NCI-H1417 (cell line): ENCODE measurements at places on chromosomes 2 and 18.
A peak's percentile ranks its signal among the peaks of the same experiment; 100 is the strongest.

DNA sequence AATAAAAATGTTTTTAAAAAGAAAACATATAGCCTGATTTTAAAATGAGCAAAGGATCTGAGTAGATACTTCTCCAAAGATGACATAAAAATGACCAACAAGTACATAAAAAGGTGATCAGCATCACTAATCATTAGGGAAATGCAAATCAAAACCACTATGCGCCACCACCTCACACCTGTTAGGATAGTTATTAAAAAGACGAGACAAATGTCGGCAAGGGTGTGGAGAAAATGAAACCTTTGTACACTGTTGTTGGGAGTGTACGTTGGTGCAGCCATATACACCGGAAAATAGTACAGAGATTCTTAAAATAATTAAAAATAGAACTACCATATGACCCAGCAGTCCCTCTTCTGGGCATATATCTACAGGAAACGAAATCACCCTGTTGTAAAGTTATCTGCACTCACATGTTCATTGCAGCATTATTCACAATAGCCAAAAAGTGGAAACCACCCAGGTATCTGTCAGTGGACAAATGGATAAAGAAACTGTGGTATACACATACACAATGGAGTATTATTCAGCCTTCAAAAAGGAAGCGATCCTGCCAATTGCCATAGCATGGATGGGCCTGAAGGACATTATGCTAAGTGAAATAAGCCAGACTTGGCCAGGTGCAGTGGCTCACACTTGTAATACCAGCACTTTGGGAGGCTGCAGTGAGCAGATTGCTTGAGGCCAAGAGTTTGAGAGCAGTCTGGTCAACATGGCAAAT lies 91.6 kb downstream of the PRKRA start:
- DNase-seq = no peak

- peak; percentile 9 for DNase-seq
Observed at GRCh38 chr2:146927080-146927711, 917.6 kb upstream of the ACVR2A start.

DNA sequence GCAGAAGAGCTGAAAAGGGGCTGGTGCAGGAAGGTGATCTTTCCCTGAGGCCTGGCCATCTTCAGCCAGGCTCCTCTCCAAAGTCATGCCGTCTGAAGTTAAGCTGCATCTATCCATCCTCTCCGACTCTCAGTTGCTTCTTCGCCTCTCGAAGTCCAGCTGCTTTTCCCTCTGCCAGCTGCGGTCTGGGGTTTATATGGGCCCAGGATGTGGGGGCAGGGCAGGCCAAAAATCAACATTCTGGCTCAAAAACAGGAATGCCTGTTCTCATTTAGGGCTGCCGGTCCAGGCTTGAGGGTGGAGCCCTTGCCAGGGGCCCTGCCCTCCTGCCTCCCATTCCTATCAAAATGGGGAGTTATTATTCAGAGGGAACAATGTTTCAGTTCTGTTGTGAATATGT lies 31.2 kb downstream of the CREG2 start:
- DNase-seq = no peak

DNA sequence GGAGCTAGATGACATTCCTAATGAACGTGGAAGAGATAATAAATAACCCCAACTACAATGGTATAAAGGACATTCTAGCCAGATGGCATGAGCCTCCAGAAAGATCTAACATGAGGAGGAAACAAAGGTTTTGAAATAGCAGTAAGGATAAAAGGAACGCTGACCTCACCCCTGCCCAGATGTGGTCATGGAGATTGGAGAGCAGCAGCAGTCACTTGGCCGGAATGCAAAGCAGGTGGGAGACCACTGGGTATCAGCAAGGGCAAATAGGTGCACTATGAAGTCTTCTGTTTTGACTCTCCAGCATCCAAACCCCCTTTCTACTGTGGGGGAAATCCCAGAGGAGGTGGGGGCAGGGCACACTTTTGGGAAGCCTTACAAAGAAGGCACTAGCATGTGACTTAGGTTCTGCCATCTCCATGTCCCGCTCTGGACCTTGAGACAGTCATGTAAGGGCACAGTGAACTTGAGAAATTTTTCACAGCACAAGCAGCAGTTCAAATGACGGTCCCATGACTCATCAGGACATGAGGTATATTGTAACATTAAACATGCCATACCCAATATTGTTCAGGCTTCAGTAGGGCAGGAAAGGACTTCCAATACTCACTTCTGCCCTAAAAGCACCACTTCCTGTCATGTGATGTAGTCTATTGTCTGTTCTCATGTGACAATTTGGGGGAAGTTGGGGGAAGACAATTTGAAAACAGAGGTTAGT lies 55.2 kb downstream of the METTL4 start:
- no peak for DNase-seq

DNA sequence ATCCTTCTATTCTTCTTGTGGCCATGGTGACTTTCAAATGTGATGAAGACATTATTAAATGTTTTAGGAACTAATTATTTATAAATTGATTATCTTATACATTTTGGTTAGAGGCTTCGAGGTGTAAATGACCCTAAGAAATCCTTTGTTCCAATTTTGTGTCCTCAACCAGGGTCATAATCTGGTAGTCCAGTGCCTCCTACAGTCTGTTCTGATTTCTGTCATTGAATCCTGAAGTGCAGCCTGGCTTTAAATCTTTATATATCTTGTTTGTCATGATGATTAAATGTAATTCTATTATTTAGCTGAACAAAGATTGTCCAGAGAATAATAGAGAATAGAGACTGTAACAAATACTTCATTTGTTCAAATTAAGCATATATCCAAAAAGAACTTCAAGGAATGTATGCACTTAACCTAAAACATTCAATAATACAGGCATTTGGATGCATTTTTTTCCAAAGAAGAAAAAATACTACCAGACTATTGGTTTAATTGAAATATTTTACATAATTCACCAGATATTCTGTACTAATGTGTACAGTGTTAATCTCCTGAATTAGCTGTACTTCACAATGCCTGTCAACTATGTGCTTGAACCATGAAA lies 89.8 kb downstream of the PRPF40A start:
- no peak for DNase-seq

- DNase-seq = no peak
Observed at GRCh38 chr2:65458999-65459398, 26.6 kb upstream of the SPRED2 start.

GRCh38 chr2:36618381-36618780 lies 20.4 kb upstream of the FEZ2 start:
- peak; percentile 74 for DNase-seq

DNA sequence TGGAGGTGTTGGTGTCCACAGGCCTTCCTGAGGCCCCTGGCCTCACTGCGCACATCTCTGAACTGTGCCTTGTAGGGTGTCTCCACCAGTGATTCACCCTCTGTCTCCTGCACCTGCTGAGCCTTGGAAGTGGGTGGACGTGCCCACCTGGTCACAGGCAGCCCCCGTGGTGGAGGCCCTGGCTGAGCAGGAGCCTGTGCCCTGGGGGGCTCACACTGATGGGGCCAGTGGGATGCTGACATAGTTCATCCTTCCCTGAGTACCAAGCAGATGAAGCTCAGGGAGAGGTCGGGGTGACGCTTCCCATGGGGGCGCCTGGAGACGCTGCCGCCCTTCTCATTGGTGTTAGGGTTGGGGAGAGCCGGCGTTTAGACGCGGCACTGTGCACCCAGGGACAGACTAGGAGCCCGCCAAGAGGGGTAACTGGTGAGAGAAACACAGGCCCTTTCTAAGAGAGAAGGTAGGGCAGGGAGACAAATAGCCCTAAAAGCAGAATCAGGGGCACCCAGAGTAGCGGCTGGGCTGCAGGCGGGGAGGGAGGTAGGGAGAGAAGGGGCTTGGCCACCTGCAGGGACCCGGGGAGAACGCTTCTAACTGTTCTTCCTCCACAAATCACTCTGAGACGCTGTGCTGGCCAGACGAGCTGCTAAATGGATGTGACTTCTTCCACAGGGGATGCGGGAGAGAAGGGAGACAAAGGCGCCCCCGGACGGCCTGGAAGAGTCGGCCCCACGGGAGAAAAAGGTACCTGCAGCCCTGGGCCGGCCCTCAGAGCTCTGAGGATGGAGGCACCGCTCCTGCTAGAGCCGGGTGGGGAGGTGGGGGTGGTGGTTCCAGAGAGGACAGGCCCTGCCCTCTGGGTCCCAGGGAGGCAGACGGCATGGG lies 18.0 kb downstream of the COLEC11 start:
- DNase-seq = no peak

DNA sequence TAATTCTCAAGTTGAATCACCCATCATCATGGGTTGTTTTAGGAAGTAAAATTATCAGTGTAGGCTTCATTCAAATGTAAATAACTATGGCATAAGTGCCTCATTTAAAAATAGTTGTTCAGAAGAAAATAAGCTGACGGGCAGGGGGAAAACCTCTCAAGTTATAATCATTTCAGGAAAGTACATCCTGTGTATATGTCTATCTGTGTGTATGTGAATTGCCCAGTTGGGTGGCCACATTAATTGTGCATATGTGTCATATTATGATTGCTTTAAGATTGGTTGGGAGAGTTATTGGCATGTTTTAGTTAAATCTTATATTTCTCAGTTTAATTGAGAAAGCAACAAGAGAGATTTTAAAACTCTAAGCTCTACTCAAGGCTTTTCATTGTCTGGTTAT lies 282.8 kb upstream of the VWC2L start:
- no peak for DNase-seq

- DNase-seq = peak; percentile 6
Observed at GRCh38 chr2:161250864-161251436, 57.3 kb upstream of the PSMD14 start.

DNA sequence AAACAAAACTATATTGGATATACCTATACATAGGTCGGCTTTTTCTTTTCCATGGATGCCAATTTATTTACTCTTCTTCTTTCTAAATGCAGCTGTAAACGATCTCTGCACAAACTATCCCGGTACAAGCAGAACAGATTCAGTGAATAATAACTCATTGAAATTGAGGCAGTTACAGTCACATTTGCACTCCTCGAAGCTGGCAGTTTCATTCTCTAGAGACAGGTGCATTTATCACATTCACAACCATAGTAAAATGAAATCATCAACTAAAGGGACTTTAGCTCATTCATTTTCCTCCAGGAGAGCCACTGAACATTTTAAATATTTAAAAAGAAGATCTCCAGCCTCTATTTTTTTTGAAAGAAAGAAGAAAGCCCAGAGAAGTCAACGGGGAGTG lies 551.7 kb downstream of the LRP1B start:
- no peak for DNase-seq

- peak; percentile 61 for DNase-seq
Observed at GRCh38 chr2:70616168-70616694, 62.6 kb upstream of the TGFA start.

DNA sequence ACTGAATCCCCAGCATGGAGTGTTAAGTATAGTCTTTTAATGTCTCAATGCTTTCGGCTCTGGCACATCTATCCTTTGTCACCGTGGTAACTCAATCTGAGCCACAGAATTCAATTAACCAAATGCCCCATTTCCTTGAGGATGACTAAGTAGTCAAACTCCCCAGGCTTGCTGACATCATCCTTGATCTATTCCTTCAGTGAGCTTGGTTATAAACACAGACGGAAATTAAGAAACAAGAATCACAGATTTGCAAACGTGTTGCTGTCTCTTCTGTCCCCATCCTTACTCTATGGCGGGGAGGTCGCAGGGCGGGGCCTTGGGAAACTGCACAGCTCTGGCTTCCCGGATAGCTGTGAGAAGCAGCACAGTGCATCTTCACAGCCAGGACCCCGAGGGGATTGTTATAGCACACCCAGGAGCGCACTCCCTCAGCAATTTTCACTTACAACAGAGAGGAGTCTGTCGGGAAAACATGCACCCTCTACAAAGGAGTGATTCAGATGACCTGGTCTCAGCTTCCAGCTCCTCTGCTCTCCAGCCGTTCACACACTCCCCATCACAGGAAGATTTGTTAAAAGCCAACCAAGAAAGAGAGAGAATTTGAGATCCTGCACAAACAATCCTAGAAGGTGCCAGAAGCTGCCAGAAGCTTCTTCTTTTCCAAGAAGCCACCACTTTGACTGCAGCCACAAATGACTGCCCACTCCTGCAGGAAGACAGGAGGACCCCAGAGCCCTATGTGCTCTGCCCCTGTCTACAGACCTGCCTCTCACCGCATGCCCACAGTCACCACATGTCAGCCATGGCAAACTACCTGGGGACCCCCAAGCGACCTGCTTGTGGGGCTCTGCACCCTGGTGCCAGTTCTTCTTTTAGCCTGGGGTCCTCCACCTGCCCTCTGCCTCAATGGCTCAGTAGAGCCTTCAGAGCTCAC lies 44.9 kb upstream of the YWHAQ start:
- peak; percentile 29 for DNase-seq

DNA sequence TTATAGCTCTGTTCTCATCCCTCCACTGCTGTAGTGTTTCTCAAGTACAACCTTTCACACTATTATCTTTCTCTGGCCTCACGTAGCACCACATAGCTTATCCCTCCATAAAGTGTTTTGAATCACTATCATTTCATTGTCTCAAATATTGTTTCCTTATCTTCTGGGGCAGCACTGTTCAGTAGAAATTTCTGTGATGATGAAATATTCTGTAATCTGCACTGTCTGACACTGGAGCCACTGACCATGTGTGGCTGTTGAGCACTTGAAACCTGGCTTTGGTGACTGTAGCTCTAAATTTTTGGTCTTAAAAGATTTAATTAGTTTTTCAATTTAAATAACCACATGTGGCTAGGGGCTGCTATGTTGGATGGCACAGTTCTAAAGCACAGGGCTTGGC lies 78.9 kb downstream of the CPS1 start:
- DNase-seq = no peak

DNA sequence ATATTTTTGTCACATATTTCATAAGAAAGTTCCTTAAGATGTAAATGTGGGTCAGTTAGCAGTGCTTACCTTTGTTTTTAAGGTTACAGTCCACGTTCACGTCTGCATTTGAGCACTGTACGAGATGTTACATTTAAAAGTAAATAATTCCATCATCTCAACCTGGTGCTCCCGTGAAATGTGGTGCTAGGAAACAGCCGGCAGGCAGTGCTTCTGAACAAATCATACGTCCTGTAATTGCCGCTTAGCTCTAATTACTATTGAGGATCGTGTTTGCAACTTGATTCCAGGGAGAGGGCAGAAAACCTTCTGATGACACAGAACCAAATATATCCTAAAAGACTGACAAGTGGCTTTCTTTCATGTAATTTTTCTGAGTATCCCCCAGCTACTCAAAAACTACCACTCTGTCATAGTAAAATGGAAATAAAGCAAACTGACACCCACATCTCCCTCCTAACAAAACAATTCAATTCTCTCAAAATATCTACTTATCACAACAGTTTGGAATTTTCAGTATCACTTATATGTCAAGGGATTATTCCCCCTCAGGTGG lies 297.8 kb upstream of the SESTD1 start:
- peak; percentile 25 for DNase-seq

DNA sequence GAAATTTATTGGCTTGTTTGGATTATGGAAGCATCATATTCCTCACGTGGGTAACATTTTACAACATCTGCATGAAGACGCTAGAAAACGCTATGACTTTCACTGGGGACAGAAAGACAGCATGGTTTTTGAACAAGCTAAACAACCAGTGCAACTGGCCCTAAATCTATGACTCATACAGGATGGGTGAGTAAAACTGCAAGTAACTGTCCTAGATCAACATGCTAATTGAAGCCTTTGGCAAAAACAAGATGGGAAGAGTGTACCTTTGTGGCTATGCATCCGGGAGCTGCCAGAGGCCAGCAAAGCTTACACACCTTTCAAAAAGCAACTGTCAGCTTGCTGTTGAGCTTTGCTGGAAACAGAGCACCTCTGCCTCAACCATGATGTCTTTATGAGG lies 1096.0 kb upstream of the DDX18 start:
- no peak for DNase-seq
